ENCODE measurements at places on chromosomes 6 and 20.

GRCh38 chr20:7989379-7989778 lies 30.2 kb downstream of the TMX4 start:
- DNase-seq: no peak

DNA sequence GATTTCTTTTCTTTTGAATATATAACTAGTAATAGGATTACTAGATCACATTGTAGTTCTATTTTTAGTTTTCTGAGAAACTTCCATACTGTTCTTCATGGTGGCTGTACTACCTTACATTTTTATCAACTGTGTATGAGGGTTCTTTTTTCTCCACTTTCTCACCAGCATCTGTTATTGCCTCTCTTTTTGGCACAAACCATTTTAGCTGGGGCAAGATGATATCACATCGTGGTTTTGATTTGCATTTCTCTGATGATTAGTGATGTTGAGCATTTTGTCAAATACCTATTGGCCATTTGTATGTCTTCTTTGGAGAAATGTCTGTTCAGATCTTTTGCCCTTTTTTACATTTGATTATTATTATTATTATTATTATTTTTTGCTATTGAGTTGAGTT lies 86.1 kb upstream of the TCF21 start:
- DNase-seq: no peak

DNA sequence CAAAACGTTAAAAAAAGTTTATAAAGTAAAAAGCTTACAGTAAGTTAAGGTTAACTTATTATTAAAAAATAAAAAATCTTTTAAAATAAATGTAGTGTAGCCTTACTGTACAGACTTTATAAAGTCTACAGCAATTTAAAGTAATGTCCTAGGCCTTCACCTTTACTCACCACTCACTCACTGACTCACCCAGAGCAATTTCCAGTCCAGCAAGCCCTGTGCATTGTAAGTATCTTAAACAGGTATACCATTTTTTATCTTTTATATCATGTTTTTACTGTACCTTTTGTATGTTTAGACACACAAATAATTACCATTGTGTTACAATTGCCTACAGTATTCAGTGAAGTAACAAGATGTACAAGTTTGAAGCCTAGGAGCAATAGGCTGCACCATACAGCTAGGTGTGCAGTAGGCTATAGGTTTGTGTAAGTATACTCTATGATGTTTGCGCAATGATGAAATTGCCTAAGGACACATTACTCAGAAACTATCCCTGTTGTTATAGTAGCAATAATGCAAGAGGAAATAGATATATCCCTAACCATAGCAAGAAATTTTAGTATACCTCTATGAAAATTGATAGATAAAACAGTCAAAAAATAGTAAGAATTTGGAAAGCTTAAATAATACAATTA lies 39.5 kb downstream of the FBXO5 start:
- no peak for DNase-seq

DNA sequence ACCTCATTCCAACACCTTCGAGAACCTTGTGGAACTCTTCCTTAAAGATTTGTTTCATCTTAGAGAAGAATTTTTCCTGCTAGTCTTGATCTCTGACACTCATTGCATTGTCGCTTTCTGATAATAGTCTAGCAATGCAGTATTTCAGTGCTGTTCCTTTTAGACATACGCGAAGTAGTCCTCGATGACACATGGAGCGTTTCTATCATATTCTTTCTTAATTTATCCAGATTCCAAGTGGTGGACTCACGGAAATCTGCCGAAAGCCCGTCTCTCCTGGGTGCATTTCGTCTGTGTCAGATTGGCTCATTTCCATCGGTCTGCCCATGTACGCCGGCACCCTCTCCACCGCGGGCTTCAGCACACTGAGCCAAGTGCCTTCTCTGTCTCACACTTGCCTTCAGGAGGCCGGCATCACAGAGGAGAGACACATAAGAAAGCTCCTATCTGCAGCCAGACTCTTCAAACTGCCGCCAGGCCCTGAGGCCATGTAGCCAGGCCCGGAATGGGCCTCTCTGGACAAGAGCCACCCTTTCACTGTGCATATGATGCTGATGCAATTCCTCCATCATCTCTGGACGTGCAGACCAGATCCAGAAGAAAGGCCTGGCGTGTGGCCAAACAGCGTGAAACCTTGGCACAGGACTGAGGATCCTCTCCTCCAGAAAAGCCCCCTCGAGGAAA lies 198.6 kb upstream of the UST start:
- no peak for DNase-seq

- no peak for DNase-seq
Observed at GRCh38 chr6:130050230-130050629, 31.8 kb downstream of the L3MBTL3 start.

DNA sequence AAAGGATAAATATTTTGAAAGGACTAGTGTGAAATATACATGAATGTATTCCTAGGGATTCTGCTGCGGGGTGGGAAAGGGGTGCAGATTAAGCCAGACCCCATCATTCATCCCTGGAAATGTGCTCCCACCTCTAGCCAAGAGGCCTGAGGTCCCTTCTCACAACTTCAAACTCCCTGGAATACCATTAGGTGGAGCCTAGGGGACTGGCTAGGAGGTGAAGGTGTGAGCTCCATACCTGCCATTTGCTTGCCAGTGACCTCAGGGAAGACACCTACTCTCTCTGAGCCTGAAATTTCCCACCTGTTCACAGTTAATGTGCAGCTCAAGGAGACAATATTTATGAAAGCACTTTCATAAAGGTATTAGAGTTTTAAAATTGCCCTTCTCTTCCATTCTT lies 4.7 kb upstream of the CCN2 start:
- DNase-seq: no peak

- DNase-seq: peak; percentile 54
Observed at GRCh38 chr6:144150710-144151657, 667 bp downstream of the STX11 start.

DNA sequence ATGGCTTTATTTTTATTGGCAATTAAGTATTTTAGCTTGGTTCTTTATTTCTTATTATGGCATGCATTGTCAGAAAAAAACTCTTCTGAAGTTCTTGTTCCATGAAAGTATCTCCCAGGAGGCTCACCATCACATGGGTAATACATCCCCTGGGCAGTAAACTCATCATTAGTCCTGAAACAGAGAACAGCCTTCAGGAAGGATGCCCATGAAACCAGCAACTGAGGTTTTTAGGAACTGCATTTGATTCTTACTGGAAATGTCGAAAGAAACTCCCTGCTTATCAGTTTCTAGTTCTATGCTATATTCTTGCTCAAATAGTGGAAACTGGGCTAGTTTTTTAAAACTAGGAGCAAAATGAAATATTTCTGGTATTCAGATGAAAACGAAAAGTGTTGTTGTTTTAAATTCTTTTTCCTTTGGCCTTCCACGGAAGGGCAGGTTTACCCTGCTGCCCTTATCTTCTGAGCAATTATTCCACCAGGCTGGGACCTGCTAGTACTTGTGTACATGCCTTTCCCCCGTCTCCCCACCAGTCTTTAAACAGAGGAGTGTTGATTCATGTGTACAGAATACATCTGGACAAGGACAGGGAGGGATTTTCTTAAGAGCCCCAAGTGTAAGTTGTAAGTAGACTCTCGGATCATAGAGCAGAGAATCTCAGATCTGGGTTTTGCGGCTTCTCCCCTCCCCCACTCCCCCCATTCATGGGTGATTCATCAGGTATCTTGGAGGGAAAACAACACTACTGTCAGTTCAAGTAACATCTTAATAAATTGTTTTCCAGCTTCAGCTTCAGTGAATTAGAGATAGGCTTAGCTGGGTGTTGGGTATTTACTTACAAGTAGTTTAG lies 81.5 kb downstream of the RTN4IP1 start:
- DNase-seq: peak; percentile 42

GRCh38 chr20:38126146-38126921 lies 38.7 kb downstream of the TGM2 start:
- DNase-seq: no peak

DNA sequence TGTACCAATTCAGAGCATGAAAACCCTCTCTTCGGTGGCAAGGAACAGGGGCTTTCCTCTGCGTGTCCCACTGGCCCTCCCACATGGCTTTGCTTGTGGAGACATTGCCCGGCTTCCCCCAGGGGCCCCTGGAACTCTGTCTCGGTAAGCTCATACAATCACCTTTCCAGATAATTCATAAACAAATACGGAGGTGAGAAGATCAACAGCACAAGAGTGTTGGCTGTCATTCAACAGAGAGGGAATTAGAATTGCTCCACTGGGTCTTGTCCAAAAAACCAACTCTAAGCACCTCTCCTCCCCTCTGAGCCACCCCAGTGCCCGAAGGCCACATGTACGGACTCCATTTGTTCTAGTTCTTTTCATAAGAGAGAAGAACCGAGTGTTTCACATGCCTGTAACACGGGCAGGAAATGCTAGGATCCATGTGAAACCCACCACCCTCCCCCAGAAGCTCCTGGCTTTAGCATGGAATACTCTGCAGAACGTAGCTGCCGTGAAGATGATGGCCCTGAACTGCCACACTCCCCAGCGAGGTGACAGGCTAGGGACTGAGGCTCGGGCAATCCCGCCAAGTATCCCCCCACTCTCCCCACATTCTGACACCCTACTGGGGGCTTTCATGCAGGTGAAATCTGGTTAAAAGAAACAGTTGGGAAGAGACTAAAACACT lies 24.6 kb upstream of the FOXC1 start:
- no peak for DNase-seq

DNA sequence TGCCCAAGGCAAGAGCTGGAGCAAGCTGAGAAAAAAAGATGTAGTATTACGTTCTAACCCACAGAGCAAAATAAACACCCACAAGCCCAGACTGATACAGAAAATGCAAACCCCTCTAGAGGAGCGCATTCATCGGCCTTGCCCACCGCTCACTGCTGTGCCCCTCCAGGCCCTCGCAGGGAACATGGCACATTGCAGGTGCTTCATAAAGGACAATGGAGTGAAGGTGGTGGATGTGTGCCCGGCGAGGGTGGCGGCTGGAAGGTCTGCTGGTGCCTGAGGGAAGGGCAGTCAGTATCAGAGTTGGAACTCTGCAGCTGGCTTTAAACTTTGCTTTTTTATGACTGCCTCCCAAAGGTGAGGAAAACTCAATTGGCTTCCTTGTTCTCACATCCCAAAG lies 18.5 kb upstream of the IRF4 start:
- DNase-seq: no peak

DNA sequence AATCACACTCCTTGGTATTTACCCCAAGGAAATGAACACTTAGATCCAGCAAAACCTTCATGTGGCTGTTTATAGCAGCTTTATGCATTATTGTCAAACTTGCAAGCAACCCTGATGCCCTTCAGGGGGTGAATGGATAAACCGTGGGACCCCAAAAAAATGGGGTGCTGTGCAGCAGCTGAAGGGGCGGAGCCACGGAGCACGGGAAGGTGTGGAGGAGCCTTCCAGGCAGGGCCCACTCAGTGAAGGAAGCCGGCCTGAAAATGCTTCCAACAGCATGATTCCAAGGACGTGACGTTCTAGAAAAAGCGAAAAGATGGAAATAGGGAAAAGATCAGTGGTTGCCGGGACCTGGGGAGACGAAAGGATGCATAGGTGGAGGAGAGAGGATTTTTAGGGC lies 25.6 kb upstream of the FRMD1 start:
- DNase-seq: no peak

DNA sequence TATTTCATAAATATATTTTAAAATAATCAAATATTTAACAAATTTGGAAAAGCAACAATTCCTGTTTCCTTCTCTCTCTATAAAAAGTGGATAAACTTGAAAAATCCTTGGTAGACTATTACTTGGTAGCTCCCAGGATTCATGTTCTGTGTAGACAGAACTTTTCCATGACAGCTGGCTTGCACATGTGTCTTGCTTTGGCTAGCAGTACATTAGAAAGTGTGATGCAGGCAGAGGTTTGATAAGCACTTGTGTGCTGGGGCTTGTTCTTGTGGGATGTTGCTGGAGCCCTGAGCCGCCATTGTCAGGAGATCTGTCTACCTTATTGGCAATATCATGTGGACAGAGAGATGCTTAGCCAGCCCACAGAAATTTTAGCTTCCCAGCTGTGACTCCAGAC lies 327.2 kb downstream of the CDKAL1 start:
- no peak for DNase-seq

GRCh38 chr6:76792394-76792793 lies 670.9 kb downstream of the HTR1B start:
- no peak for DNase-seq

- DNase-seq: no peak
Observed at GRCh38 chr20:63963348-63963741, 6.4 kb downstream of the ZNF512B start.

- DNase-seq: no peak
Observed at GRCh38 chr20:57262784-57263609, 3.4 kb downstream of the BMP7 start.

GRCh38 chr6:71292001-71292400 lies 3.4 kb downstream of the OGFRL1 start:
- no peak for DNase-seq

DNA sequence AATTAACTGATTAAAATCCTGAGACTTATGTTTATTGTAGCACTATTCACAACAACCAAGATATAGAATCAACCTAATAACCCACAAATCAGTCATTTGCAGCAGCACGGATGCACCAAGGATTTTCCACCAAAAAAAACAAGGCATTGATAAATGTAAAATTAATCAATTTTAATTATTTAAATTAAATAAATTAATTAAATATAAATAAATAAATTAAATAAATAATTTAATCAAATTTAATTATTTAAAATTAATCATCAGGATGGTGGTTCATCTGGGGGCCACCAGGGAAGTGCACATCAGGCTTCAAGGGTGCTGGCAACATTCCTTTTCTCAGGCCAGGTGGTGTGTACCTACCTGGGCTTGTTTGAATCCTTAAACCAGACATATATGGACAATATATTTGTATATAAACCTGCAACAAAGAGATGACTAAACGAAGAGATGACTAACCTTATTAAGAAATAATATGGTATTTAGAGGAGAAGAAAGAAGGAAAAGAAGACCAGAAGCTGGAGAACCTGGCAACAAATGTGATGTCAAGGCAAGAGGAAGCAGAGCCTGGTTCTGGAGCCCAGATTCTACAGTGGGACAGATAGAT lies 89.2 kb downstream of the CD164 start:
- no peak for DNase-seq

- no peak for DNase-seq
Observed at GRCh38 chr6:52133324-52133723, 45.9 kb upstream of the PKHD1 start.

DNA sequence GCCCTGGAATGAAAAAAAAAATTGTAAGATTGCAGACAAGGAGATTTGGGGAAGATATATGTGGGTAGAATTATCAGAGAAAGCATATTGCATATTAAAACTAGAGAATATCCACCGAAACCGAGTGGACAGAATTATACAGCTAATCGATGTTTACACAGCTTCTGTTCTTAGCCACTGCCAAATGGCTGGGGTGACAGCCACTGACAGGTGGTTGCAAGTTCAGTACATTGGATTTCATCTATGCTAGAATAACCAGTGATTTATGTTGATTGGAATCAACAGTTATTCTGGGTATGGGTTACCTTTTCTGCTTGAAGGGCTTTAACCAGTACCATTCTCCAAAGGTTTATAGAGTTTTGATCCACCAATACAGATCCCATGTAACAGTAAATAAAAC lies 48.4 kb upstream of the THEMIS start:
- DNase-seq: no peak

DNA sequence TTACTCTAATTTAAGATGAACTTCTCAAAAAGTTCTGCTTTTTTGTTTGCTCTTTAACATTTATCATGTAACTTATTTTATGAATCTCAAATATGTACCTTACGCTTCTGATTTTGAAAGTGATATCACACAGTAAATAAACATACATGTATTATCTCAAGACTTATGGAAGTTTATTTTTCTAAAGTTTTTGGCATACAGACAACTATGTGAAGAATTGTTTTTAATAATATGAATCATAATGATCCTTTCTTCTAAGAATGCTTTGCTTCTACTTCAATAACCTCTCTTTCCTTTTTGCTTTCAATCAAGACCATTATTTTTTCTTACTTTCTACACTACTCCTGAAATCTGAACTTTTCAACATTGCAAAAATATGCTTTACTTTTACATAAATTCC lies 816.4 kb downstream of the EYS start:
- DNase-seq: no peak
